ENCODE measurements at places on chromosomes 13 and 19.

DNA sequence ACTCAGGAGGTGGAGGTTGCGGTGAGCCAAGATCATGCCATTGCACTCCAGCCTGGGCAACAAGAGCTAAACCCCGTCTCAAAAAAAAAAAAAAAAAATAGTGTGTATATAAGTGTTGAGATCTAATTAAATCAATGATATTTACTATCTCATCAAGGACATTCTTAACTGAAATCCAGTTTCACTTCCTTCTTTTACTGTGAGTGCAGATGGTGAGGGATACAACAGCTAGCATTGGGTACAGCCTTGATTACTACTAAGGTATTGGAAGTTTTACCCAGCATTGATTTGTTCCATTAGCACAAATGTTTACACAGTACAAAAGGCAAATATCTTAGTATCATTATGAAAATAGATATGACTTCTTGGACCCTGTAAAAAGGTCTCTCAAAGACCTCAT lies 546.6 kb downstream of the KCTD12 start:
- DNase-seq = no peak

DNA sequence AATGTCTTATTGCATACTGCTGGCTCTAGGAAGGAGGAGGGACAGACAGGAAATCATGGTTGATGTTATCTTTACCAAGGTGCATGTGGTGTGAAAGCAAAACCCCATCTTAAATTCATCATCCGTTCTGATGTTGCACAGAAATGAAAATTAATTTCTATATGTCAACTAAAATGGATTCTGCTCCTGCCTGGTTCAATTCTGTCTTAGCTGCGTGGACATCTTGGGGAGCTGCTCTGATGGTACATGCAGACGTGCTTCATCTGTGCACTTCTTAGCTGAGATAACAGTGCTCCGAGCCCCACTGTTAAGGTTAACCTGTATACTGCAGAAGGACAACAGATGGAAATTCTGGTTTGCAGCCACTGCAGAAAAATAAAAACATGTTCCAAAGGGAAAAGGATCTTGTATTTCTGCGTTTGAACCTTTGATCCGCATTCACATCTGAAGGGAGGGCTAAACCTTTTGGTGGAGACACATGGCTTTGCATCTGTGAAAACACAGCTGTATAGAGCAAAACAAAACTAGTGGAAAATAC lies 155.6 kb downstream of the TM9SF2 start:
- no peak for DNase-seq

DNA sequence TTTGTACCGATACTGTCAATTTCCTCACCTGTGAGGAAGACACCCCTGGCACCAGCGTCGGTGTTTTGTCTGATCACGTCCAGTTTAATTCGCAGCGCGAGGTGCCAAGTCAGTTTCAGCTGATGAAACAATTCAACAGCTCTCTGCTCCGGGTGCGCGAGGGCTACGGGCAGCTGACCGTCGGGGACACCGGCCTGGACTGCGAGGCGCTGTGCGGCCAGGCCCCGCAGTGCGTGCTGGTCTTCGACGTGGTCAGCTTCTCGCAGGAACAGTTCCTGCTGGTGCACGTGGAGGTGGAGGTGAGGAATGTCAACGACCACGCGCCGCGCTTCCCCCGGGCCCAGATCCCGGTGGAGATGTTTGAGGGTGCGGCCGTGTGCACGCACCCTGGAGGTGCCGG lies 171.5 kb downstream of the OLFM4 start:
- no peak for DNase-seq

- DNase-seq = peak; percentile 15
Observed at GRCh38 chr13:66657165-66657881, 572.8 kb downstream of the PCDH9 start.

DNA sequence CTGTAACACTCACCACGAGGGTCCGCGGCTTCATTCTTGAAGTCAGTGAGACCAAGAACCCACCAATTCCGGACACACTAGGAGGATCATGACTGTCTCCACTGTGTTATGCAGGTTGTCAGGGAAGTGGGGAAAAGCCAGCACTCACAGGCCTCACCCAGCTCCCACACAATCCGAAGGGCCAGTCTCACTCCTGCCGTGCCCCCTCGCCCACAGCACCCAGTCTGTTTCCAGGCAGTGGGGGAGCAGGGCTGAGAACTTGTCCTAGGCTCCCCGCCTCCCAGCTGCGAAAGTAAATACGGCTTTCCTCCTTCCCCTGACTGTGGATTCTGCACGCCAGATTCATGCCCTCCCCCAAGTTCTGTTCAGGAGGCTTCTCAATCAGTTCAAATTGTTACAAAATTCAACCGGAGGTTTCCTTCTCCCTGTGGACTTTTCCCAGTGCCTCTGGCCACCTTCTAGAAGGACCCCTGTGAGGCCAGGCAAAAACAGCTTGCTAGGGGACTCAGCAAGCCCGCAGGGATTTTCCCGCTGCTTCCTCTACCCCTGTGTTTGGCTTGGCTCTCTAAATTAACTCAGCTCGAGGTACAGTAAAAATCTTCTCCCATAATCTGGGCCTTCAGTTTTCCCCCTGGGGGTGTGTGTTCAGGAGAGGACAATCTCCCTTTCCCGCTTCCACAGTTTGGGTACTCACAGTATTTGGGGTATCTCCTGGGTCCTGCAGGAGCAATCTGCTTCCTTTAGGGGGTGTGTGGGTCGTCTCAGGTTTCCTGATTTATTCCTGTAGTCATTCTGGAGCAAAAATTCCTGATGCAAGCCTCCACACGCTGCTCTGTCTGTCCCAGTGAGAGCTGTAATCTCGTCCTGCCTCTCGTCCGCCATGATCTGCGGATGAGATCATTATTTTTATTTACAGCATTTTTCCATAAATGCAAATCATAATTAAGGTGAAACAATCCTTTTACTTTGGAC lies 899.8 kb downstream of the GPC5 start:
- no peak for DNase-seq

- no peak for DNase-seq
Observed at GRCh38 chr13:72218966-72219365, 352.0 kb upstream of the DACH1 start.

DNA sequence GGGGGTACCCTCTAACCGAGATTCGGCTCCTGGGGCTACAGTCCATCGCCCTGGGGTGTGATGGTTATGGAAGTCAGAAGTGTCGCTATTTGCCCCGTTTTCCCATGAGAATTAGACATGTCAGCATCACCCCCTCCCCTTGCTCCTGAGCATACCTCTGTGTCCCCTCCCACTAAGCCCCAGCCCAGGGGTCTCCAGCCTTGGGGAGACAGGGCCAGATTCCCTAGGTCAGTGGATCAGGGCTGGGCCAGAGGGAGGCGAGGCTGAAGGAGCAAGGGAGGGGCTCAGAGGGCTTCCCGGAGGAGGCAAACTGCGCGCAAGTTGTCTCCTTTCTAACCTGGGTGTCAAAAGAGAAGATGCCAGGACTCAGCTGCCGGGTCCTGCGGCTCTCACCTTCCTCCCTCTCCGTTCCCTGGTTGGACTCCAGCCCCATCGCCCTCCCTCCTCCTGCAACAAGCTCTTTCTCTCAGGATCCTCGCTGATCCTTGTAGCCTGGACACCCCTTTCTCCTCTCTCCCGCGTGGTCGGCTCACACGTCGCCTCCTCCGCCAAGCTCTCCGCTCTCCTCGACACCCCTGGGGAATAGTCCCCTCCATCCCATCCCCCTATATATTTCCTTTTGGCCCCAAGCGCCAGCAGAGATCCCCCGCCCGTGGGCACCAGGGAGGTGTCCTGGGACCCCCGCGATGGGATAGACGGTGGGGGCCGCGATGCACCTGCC lies 459 bp upstream of the TMEM59L start:
- DNase-seq = no peak

DNA sequence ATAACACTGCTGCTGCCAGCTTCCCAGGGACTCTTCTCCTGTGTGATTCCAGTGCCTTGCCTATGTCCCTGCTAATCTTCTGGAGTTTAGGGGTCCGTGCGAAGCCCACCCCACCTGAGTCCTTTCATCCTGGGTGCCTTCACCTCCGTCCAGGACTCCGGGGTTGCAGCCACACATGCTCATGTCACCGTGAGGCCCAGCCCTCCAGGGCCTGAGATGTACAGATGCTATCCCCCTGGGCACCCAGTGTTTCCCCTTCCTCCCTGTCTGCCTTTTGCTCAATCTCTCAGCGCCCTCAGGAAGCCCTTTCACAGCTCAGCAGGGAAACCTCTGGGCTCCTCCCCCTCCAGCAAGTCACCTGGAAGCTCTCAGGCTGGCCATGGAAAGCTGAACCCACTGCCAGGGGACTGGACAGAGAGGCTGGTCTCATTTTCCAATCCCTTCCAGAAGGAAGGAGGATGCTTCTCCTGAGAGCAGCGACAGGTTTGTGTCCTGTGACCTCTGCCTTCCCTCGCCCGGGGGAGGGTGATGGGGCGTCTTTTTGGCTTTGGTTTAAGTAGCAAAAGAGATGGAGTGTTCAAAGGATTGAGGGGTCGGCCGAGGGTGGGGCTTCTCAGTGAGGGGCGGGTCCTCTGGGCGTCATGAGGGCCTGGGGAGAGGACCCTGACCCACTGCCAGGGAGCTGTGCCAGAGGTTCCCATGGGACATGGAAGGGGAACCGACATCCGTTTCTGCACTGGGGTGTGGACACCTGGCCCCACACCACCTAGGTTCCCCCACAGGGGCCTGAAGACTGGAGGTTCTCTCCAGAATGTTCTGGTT lies 30.8 kb upstream of the TFDP1 start:
- no peak for DNase-seq

DNA sequence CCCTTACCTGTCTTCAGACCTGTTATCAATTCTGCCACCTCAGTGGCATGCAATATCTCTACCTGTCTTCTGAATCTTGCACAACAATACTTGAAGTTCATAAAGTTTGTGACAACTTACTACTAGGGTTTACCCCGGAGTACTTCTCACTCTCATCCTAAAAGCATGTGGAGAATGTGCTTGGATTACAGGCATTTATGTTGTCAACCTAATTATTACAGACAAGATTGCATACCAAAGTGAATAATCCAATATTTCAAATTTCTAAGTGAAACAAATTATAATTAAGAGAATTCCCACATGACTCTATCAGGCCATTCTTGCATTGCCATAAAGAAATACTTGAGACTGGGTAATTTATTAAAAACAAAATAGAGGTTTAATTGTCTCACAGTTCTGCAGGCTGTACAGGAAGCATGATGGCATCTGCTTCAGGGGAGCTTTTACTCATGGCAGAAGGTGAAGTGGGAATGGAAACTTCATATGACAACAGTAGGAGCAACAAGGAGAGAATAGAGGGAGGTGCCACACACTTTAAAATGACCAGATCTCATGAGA lies 661.0 kb upstream of the SPRY2 start:
- DNase-seq = no peak

DNA sequence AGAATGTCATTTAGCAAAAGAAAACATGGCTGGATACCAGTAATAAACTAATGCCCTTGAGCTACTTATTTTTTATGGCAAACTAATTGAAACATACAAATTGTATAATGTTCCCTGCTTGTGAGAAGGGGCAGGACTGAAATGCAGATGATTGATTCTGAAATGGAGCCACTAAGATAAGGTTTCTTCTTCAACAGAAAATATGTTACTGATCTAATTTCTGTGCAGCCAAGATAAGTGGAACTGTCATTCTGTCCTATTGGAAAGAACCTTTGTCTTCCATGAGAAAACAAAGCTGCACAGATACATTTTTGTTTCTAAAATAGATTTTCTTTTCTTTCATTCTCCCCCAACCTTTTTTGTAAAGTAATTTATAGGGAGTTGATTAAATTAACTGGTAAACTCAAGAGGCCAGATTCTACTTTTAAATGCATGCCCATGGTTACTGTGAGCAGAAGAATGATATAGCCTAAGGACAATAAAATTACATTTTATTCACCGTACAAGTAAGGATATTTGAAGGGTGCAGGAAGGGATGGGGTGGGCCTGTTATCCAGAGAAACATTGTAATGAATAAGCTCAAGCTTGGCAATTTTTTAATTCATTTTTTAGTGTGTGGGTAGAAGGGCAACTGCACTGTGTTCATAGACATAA lies 39.9 kb downstream of the STARD13 start:
- DNase-seq = no peak

DNA sequence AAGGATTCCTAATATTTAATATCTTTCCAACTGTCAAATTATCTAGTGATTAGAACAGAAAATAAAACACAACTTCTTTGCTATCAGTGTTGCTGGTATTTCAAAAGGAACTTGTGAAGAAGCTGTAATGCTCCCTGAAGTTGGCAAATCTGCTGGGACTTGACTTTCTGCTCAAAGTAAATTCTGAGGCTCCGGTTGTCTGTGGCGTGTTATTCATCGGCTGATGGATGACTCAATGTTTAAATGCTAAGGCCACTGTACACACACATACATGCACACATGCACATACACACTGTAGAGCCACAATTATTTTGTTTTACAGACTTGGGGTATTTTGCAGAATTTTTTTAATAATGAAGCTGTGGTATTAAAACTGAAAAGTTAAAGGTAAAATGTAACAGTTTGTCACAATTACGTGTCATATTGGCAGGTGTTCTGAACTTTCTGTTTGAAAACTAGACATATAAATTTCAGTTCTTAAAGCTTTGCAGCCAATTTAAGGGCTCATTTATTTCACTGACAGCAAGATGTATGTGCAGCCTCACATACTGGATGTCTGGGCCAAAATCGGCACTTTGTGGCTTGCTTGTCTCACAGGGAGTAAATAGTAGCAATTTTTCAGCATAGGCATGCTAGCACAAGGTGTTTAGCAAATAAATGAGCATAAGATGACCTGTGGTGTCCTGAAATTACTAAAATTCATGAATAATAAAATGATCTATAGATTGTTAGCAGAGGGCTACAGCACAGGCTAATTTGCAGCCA lies 1691.7 kb upstream of the PCDH20 start:
- DNase-seq = no peak

DNA sequence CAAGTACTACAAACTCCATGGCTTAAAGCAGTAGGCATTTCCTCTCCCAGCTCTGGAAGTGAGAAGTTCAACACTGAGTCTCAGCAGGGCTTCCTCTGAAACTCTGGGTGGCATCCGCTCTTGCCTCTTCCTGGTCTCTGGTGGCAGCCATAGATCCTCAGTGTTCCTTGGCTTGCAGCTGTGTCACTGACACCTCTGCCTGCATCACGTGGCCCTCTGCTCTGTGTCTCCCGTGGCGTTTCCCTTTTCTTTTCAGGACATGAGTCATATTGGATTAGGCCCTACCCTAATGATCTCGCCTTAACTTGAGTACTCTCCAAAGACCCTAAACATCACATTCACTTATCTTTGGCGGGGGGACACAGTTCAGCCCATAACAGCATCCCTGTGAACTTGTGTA lies 466.7 kb downstream of the MYO16 start:
- DNase-seq = no peak

DNA sequence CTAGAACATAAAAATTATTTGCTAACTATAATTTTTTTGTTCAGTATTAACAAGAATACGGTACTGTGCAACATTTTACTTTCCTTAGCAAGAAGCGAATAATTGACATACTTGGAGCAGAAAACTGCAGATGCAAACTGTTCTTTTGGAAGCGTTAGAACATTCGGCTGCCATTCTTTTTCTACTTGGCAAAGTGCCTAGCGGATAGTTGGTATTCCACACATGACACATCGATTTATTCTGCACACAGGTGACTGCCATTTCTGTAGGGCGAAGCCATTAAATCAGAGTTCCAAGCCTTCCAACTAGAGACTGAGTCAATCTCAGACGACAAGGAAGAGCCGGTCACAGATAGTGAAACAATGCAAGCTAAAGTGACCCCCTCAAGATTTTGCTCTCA lies 117.4 kb downstream of the TRPC4 start:
- DNase-seq = no peak

Measured in gastrocnemius medialis (tissue), 4 donors.